ENCODE measurements at places on chromosomes 6 and 20.

DNA sequence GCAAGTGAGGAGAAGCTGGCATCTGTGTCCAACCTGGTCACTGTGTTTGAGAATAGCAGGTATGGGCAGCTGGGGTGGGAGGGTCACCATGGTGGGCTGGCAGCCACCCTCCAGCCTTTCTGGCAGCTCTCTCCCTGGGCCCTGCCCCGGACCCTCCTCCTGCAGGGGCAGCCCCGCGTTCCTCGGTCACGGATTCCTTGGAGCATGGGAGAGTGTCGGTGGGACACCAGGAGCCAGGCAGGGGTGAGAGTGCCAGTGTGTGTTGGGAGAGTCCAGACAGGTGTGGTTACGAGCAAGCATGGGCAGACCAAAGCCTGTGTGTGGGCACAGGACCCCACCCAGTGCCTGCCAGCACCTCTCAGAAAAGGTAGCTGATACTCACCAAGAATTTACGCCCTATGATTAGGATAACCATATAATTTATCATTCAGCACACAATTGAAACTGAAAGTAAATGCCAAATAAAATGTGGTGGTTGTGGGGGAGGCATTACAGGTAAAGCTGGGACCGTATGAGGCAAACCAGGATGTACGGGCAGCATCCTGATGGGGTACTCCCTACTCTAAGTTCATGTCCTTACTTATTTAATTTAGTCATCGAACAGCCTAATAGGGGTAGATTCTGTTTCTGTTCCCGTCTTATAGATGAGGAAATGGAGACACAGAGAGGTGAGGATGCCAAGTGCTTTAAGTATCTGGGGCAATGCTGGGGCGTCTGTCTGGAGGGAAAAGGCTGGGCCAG is 542 bp downstream of the FGD2 start:
- DNase-seq, result no peak

DNA sequence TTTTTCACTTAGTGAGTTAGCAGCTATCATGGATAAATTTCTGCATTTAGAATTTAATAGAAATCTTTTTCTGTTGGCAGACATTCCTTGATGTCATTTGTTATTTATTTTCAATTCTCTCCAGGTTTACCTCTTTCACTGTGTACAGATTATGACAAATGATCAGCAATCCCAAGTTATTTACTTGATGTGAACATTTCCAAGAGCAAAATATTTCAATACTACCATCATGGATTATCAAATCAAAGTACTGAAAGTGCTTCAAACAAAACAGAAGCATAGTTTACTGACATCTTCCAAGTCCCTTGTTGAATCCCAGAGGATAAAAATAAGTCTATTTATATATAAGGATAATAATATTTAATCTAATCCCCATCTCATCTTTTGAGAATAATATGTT is 852.2 kb upstream of the CITED2 start:
- DNase-seq, result no peak

- DNase-seq, result no peak
Observed at GRCh38 chr6:139820210-139820609, 445.8 kb upstream of the CITED2 start.

- no peak for DNase-seq
Observed at GRCh38 chr6:88982720-88983119, 19.3 kb upstream of the RNGTT start.

DNA sequence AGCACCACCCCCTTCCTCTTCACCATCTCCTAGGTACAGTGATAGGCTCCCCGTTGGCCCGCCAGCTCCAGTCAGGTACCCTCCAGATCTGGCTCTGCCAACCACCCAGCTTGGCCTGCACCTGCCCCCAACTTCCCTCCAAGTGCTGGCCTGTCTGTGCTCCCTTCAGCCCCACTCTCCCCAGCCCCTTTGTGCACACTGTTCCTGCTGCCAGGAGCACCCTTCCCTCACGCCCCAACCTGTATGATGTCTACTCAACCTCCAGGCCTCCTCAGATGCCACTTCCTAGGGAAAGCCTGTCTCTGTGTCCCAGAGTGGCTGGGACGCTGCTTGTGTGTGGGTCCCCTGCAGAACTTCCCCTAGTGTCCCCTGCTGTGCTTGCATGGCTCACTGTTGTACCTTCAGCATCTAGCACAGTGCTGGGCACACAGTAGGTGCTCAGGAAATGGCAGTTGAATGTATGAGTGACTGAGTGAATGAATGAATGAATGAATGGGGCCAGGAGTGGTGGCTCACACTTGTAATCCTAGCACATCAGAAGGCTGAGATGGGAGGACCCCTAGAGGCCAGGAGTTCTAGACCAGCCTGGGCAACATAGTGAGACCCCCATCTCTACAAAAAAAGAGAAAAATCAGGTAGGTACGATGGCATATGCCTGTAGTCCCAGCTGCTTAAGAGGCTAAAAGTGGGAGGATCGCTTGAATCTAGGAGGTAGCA is 3.0 kb downstream of the ZBP1 start:
- no peak for DNase-seq

- no peak for DNase-seq
Observed at GRCh38 chr6:140779341-140779740, 1353.4 kb upstream of the GJE1 start.

GRCh38 chr6:43436577-43437282 is 9.4 kb downstream of the ABCC10 start:
- DNase-seq, result no peak

- no peak for DNase-seq
Observed at GRCh38 chr20:46634528-46634927, 16.7 kb downstream of the SLC13A3 start.

- DNase-seq, result peak; percentile 39
Observed at GRCh38 chr20:35660122-35660937, 4.4 kb downstream of the CPNE1 start.

- no peak for DNase-seq
Observed at GRCh38 chr6:12384357-12384912, 94.3 kb downstream of the EDN1 start.

DNA sequence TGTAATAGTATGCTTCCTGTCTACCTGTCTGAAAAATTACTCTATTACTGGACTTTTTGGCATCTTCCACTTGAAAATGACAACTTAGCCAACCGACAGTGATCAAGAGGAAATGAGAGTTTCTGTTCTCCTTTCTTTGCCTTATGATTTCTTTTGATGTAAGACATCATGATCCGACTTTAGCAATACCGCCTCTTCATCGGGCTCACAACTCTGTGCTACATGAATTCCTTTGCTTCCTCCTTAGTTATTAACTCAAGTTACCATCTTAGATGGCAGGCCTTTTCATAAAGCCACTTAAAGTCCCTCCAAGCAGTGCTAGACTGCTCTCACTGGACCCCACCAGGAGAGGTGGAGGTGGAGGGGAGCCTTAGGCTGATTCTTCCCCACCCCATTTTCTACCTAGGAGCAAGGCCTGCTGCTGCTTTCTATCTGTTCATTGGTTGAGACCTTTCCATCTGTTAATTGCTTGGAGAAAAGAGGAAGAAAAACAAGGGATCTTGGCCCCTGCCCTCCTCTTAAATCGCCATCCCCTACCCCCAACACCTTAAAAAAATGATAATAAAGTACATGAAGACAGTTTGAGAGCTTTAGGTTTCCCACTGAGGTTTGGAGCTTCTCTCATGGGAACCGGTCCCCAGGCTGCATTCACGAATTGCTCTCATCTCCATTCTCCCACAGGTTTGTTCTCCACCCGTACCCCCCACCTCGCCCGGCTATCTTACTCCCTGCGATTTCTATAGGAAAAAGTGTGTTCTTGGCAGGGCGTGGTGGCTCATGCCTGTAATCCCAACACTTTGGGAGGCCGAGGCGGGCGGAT is 21.6 kb upstream of the MCM3 start:
- DNase-seq, result no peak

DNA sequence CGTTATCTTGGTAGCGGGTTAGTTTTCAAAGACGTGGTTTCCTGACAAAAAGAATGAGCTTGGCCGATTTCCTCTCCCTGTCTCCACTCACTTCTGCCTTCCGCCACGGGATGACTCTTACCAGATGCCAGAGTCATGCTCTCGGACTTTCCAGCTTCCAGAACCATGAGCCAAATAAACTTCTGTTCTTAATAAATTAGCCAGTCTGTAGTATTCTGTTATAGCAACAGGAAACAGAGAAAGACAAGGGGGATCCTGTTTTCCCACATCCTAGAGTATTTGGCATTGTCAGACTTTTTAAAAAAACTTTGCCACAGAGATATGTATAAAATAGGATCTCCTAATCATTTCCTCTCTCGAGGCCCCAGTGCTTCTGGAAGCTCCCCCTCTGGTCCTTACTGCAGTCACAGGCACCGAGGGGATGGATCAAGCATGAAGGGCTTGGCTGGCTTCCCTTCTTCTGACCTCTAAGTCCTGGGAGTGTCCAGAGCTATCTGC is 84.9 kb upstream of the NAA20 start:
- DNase-seq, result no peak

DNA sequence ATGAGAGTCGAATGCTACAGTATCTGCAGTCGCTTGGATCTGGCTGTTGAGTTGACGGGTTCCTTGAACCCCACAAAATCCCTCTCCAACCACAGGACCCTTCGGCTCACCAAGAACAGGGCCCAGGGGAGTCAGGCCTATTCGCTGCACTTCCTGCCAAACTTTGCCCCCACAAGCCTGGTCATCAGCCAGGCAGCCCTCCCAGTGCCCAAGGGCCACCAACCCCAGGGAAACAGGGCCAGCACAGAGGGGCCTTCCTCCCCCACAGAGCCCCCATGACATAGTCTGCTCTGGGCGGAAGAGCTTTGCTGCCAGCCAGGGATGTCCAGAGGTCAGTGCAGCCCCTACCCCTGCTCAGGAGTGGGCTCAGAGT is 34.5 kb upstream of the MRGBP start:
- no peak for DNase-seq

DNA sequence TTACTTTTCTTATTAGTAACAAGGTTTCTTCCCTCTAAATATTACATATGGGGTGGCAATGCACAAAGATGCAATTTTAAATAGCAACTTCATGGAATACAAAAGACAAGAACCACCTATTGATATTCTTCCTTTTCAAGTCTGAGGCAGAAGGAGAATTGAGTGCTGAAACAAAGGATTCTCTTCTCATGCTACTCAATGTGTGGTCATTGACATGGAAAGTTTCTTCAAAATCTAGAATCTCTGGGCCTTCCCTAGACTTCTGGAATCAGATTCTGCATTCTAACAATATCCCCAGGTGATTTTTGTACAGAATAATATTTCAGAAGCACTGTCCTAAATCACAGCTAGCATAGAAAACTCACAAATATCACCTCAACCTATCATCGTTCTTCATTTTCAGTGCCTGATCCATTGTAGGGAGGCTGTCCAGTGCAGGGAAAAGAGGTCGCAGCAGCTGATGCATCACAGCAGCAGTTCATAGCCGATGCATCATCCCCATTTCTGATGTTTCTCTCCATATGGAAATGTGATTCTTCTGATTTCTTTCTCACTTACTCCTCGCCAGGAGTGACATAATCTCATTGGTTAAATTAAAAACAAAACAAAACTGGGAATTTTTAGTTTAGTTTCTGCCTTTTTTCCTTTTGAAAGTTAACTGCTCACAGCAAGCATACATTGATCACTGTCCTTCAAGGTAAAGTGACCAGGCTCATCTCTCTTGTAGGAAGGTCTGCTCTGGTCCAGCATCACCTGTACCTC is 139.5 kb upstream of the FAM83B start:
- no peak for DNase-seq

GRCh38 chr6:147310521-147310920 is 106.3 kb downstream of the STXBP5 start:
- DNase-seq, result no peak

- no peak for DNase-seq
Observed at GRCh38 chr20:14538433-14538832, 201.0 kb upstream of the FLRT3 start.

GRCh38 chr6:15474196-15474595 is 188.6 kb downstream of the DTNBP1 start:
- no peak for DNase-seq

GRCh38 chr6:150298030-150298380 is 70.8 kb upstream of the IYD start:
- no peak for DNase-seq

GRCh38 chr6:117906958-117907600 is at the start of gene SLC35F1:
Gene SLC35F1, plus strand, starts transcription at chr6:117907264.
- DNase-seq, result peak; percentile 3

GRCh38 chr6:17768388-17768787 is 61.7 kb upstream of the NUP153 start:
- no peak for DNase-seq

- DNase-seq, result no peak
Observed at GRCh38 chr6:2760882-2761842, 4.0 kb upstream of the WRNIP1 start.

- DNase-seq, result no peak
Observed at GRCh38 chr6:89328976-89329375, 13.9 kb upstream of the GABRR2 start.

GRCh38 chr6:43339168-43339567 is 30.3 kb downstream of the ZNF318 start:
- no peak for DNase-seq

DNA sequence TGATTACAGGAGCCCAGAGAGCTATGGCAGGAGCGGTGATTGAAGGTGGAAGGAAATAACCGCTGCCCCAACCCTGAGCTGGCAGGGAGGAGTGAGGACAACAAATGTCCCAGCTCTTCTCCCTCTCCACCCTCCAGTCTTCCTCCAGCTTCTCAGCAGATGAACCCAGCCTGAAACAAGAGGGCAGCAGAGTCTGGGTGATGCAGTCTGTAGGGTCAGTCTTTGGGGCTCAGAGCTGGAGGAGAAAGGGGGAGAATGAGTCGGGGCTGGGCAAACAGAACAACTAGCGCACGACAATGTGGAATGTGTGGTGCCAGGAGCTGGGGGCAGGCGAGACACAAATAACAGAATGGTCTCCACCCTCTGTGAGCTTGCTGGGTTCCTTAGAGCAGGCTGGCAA is 4.5 kb upstream of the GUCA1A start:
- no peak for DNase-seq

DNA sequence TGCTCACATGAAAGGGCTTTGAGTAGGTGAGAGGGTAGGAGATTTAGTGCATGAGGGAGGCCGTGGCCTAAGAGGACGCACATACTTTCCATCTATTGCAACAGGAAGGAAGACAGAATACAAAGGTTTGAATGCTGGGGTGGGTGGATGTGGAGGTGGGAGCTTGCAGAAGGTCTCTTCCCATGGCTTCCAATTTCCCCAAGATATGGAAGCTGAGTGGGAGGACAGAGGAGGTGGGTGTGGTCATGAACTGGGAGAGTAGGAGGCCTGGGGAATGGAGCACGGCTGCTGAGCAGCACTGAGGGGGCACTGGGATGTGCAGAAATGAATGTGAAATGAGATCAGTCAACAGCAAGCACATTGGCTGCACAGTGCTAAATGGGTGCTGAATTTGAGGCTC is 70.3 kb downstream of the SCML4 start:
- DNase-seq, result no peak

- DNase-seq, result no peak
Observed at GRCh38 chr6:26272171-26272637, 92.8 kb upstream of the BTN3A2 start.
